Pericardium fibroblast (primary cell): ENCODE measurements at places on chromosomes 16 and 17. TPM values are rescaled to one million over a fixed set of nuclear protein-coding genes. Genes with fewer than 3 reads are reported as not detected.

ZACN gene
- total RNA-seq = not detected in 2 replicates

BTBD17 gene
- total RNA-seq = not detected in 2 replicates

IL34 gene
- total RNA-seq = 0.23 and 0.68 TPM in 2 replicates

GUCY2D gene
- 0.12 TPM in 1 of 2 replicates, not detected in the other for total RNA-seq

KRT33B gene
- not detected in 2 replicates for total RNA-seq

TEDC2 gene
- 3.7 and 5.5 TPM in 2 replicates for total RNA-seq

CTRB1 gene
- total RNA-seq = not detected in 2 replicates

UTS2R gene
- total RNA-seq = 0.26 TPM in 1 of 2 replicates, not detected in the other
